ENCODE measurements at places on chromosomes 12 and 14.
A peak's percentile ranks its signal among the peaks of the same experiment; 100 is the strongest.

- no peak for DNase-seq
Measured at GRCh38 chr12:119089380-119090013, 89.2 kb upstream of the HSPB8 start.

- DNase-seq, result no peak
Measured at GRCh38 chr14:72921396-72921795, 4.9 kb upstream of the DCAF4 start.

DNA sequence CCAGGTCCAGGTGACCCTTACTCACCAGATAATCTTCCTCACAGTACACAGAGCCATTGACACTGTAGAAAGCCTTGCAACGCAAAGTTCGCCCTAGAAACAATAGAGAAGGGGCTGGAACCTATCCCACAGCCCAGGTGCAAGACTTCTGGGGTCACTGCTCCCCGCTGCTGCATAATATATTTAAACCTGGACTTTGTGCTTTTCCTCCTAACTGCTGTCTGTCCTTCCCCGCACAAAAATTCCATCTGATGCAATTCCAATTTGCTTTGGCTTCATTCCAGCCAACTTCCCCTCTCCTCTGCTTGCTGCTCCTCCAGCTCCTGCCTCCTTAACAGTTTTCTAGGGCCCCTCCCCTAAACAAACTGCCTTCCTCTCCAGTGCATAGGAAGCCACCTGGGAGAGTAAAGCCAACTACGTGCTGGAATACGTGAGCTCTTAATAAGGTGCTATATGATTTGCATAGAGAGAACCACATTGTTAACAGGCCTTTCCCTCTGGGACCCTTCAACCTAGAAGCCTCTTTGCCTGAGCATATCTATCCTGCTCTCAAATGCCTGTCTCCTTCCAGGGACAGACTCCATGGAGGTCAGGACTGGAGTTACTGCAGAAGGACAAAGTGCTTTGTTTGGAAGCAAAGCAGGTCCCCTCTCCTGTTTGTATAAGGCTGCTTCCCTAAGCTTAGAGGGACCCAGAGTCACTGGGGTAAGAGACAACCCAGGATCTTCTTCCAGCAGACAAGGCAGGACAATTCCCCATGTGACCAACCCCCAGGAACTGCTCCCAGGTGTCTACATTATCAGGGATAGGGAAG is 5.5 kb downstream of the AJUBA start:
- peak; percentile 73 for DNase-seq

GRCh38 chr12:106147956-106148355 is 9.2 kb upstream of the NUAK1 start:
- DNase-seq, result peak; percentile 93

GRCh38 chr12:39685854-39686657 is 66.5 kb upstream of the ABCD2 start:
- no peak for DNase-seq

DNA sequence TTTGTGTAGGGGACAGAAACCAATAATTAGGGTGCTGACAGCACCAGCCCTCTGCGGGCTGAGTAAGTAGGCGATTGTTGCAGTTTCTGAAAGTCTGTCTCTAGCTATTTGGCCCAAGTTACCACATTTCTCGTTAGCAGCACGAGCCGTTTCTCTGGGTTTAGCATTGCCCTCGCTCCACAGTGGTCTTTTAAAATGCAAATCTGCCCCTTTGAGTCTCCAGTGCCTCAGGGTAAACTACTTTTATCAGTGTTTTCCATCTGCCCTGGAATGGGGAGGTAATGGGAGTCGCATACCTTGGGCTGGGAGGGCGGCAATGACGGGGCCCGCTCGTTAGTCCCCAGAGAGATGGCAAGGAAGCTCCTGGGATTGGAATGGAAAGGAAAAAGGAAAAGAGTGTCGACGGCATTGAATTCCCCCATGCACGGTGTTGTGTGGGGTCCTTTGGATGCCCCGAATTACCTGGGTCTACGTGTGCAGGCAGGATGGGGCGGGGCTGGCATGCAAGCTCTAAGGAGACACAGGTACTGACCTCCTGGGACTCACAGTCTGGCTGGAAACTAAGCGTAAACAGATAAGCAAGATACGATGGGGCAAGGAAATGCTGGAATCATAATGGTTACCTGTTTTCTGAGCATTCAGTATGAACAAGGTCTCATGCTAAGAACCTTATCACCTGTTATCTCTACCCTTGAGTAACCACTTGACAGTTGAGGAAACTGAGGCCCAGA is 131.8 kb upstream of the MAP1LC3B2 start:
- no peak for DNase-seq
